ENCODE measurements at places on chromosomes 7 and 10.

GRCh38 chr7:30880941-30881340 lies 30.7 kb upstream of the AQP1 start:
- DNase-seq: no peak

DNA sequence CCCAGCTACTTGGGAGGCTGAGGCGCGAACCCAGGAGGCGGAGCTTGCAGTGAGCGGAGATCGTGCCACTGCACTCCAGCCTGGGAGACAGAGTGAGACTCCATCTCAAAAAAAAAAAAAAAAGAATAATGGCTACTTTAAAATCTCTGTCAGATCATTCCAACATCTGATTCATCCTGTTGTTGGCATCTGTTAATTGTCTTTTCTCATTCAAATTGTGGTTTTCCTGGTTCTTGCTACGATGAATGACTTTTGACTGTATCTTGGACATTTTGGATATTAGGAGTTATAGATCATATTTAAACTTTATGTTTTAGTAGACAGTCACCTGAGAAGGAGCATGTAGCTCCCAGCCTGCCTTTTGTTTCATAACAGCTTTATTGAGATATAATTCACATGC lies 8.5 kb downstream of the TPST1 start:
- DNase-seq: no peak

GRCh38 chr10:33247221-33247922 lies 87.1 kb downstream of the NRP1 start:
- DNase-seq: no peak

GRCh38 chr10:87763086-87763861 lies 54.8 kb downstream of the ATAD1 start:
- DNase-seq: no peak

GRCh38 chr7:129123510-129123857 lies 21.0 kb upstream of the TSPAN33 start:
- no peak for DNase-seq

DNA sequence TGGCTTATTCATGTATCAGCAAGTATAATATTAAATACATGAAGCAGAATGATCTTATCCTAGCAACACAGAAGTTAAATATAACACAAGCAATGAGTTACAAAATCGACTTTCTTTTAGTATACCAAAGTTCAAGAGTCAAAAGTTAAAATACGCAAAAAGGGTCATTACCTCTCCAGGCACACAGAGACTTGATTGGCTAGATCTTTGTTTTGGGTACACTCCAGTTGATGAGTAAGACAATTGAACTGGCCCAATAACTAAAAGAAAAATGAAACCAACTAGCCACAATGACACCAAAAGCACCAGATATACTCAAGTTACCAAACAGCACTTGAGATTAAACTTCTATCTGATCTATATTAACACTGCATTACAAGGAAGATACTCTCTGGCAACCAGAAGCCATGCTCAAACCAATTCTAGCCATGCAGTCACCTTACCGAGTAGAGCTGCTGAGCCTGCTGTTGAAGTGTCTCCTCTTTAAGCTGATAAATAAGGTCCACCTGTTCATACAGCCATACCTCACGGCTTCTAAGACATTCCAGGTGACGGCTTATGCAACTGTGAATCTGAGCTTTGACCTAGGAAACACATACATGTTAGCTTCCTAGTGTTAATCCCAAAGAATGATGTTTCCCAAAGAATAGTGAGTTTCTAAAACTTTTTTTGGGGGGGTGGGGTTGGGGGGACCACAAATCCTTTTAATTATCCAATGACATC lies 15.6 kb downstream of the NCOA4 start:
- no peak for DNase-seq

DNA sequence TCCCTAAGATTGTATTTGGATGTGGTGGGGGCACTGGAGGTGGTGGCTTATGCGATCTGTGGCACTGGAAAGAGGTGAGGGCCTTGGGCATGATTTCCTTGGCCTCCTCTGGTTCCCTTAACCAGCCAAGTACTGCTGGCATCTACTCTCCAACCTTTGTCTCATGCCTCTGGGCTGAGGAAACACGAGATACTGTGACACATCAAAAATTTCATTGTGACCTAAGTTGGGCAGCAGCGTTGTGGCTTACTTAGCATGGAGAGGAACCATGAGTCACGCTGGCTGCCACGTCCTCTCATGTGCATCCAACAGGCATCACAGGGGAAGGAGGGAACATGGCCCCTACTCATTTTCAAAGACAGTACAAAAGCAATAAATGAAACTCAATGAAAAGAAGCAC lies 29.7 kb upstream of the GSDME start:
- DNase-seq: peak; percentile 47

DNA sequence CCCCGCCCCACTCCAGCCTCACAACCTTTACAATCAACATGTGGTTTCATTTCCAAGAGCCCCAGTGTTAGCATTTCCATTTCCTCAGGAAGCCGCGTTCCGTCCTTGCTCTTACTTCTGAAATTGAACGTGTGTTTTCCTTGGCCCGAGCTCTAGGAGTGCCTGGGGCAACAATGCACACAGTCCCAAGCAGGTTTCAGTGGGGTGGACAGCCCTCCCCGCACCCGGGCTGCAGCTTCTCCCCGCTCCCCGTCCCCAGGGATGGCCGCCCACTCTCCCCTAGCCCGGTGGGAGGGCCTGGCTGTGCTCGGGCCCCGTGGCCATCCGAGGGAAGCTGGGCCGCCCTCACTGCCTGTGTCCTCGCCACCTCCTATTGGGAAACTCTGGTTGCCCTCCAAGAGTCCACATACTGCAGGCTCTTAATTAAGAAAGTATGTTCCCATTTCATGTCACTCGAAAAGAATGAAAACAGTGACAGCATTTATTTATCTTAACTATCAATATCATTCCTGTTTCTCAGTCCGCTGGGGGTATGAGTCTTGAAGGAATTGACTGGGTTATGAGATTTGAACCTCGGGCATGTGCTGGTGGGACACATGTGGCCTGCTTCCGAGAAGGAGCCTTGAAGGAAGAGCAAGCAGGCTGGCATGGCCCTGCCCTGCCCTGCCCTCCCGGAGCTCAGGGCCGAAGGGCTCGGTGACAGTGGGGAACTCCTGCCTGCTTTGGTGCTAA lies 163.8 kb downstream of the GRK5 start:
- no peak for DNase-seq

- no peak for DNase-seq
Measured at GRCh38 chr7:64907641-64908326, 4.7 kb downstream of the ZNF273 start.

DNA sequence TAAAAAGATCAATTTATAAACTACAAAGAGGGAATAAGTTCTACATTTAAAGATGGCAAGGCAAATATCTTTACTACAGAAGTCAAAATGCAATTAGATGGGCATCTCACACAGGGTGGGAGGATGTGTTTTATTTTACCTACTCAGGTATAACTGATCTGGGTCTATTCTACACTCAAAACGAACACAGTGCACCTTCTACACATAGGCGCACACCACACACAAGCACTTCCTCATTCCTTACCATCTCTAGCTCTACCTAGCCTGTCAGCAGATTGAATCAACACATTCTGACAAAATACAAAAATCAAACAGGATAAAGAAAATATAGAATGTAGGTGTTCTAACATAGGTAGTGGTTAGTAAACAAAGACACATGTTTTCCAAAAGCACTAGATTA lies 64.8 kb downstream of the SGCE start:
- no peak for DNase-seq

DNA sequence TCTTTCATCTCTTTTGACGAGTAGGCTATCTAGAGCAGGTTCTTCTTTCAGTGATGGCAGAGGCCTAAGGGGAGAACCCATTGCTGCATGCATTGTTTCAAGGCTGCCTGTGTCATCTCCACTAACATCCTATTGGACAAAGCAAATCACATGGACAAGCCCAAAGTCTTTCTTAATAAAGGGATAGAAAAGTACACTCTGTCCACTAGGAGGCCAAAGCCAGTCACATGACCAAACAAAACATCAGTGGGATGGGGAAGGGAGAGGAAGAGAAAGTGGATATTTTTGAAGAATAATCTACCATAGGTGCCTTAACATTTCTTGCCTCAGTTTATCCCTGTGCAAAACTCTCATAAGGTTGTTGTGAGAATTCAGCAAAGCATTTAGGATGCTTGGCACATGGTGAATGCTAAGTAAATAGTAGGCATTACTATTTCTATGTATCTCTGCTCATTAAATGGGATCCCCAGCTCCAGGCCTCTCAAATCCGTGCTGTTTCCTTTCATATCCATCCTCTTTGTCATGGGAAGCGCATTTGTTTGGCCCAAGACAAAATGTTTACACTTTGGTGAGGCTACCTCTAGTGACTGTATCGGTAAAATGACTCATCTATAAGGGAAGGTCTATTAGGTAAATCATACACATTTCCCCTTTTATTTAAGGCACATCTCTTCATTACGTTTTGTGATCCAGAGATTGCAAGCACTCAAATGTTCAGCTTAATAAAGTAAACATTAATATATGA lies 16.7 kb upstream of the CADPS2 start:
- DNase-seq: no peak

All from stimulated activated CD8-positive, alpha-beta memory T cell treated with anti-CD3 and anti-CD28 coated beads, Interleukin-4, amount 100 ng/mL, for 48 hours (primary cell).